Naive B cell (primary cell): ENCODE measurements at places on chromosomes 3 and 15. TPM values are rescaled to one million over a fixed set of nuclear protein-coding genes. Genes with fewer than 3 reads are reported as not detected.
A peak's percentile ranks its signal among the peaks of the same experiment; 100 is the strongest.

DNA sequence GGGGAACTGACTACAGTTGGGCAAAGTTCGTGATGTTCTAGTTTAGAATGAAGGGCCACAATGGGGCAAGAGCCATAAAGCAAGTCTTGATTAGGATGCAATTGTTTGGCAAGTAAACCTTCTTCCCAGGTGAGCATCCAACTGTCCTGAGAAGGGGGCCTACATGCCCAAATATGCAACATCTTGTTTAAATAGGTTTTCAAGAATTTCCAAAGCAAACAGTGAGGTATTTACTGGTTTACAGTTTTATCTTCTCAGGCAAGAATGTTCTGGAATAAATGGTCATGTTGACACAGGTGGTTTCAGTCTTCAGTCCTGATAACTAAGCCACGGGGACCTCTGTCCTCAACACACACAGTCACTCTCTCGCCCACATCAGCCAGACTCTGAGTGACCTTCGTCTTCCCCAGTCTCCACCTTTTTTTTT is 90.3 kb upstream of the FAM174B start:
- no peak for DNase-seq
- no peaks in the 10 kb centered on the region for H3K27me3 ChIP-seq
- no peaks in the 10 kb centered on the region for H3K4me1 ChIP-seq
- H3K27ac ChIP-seq = no peak overlapping the region
- no peak overlapping the region for H3K4me3 ChIP-seq

DNA sequence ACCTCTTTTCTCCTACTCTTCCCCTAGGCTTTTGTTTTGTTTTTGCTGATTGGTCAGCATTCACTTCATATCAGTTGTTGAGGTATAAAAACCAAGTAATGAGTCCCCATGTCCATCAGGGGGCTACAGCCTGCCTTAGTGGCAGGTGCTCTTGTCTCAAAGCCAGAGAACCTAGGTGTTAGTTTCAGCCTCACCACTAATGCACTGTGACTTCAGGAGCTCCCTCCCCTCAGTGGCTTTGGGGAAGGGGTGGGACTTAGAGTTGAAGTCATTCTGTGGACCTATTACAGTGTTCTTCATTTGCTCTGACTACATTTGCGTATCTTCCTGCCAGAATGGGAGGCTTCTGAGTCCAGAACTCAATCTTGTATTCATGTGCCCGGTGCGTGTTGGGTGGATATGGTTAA is 41.6 kb downstream of the NR2C2 start:
- peak; percentile 72 for DNase-seq
- no peaks in the 10 kb centered on the region for H3K36me3 ChIP-seq
- peaks cover 56% of the 10 kb centered on the region for H3K4me1 ChIP-seq
- no peaks in the 10 kb centered on the region for H3K27me3 ChIP-seq

DNA sequence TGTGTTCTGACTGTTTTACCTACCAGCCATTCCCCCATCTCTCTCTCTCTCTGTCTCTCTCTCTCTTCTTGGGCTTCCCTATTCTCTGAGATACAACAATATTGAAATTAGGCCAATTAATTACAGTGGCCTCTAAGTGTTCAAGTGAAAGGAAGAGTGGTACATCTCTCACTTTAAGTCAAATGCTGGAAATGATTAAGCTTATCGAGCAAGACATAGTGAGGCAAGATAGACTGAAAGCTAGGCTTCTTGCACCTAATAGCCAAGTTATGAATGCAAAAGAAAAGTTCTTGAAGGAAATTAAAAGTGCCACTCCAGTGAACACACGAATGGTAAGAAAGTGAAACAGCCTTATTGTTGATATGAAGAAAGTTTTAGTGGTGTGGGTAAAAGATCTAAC is 21.3 kb downstream of the SNRK start:
- H3K4me3 ChIP-seq = peak overlapping the region; percentile 10
- H3K27me3 ChIP-seq = no peaks in the 10 kb centered on the region
- H3K36me3 ChIP-seq = peaks cover 28% of the 10 kb centered on the region
- H3K4me1 ChIP-seq = peaks cover 33% of the 10 kb centered on the region
- H3K27ac ChIP-seq = peak overlapping the region; percentile 80
- no peak for DNase-seq

GRCh38 chr3:46449755-46450552 is 14.8 kb downstream of the LTF start:
- DNase-seq = no peak
- H3K36me3 ChIP-seq = no peaks in the 10 kb centered on the region

The HTR3E gene
- polyA plus RNA-seq = not detected

The RTP3 gene
- polyA plus RNA-seq = not detected
